ENCODE measurements at places on chromosomes 1 and 21.

- DNase-seq = no peak
Measured at GRCh38 chr1:196295766-196296165, 312.5 kb downstream of the KCNT2 start.

- DNase-seq = no peak
Measured at GRCh38 chr1:180720753-180721152, 88.9 kb downstream of the XPR1 start.

- DNase-seq = no peak
Measured at GRCh38 chr1:200478239-200478623, 68.4 kb upstream of the ZNF281 start.

DNA sequence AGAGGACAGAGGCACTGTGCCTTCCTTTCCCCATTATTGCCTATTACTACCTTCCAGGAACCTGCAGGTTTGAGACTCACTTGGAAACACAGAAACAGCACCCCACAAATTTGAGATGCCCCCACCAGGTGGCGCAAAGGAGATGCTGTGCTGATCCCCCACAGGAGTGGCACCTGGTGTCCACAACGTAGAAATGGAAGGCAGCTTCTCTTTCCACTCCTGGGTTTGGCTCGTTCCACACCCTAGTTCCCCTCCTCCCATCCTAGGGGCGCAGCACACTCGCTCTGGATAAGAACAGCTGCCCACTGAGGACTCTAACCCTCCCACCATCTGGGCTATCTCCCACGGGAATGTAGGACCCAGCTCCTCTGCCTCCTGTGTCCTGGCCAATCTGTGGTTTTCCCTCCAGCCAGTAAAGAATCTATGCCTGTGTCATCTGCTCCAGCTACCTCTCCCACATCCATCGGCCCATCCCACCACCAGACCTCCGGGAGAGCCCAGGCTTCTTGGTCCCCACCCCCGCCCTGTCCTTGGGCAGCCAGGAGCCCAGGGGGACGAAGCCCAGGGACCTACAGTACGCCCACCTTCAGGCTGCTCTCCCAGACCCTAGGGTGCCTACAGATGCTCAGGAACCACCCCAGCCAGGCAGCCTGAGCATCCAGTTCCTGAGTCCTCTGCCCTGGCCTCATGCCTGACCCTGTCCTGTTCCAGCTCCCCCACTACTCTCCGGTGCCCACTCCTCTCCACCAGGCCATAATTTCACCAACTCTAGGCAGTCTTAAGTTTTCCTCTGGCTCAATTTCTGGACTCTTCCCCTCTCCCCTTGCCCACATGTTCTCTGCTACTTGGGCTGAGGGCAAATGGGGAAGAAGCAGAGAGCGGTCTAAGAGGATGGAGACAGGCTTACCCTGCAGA is 549 bp downstream of the THBS3 start:
- peak; percentile 82 for DNase-seq

- DNase-seq = no peak
Measured at GRCh38 chr1:3033790-3034090, 12.5 kb downstream of the ACTRT2 start.

DNA sequence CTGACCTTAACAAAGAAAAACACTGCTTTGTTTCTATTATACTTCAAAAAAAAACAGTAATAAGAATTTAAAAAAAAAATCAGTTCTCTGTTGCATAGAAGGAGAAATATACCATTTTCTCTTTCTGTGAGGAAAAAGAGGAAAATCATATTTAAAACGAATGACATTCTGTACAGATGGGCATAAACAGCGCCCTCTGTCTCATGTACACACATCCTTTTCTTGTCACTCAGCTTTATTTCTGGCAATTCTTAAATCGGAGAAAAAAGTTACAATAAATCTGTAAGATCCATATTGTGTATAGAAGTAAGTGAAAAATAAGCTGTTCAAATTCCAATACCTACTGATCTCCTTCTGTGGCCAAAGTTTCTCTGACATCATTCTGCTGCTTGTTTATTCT is 245.4 kb downstream of the SMYD3 start:
- DNase-seq = no peak

GRCh38 chr1:74193908-74194307 is 4.1 kb downstream of the LRRIQ3 start:
- DNase-seq = no peak

DNA sequence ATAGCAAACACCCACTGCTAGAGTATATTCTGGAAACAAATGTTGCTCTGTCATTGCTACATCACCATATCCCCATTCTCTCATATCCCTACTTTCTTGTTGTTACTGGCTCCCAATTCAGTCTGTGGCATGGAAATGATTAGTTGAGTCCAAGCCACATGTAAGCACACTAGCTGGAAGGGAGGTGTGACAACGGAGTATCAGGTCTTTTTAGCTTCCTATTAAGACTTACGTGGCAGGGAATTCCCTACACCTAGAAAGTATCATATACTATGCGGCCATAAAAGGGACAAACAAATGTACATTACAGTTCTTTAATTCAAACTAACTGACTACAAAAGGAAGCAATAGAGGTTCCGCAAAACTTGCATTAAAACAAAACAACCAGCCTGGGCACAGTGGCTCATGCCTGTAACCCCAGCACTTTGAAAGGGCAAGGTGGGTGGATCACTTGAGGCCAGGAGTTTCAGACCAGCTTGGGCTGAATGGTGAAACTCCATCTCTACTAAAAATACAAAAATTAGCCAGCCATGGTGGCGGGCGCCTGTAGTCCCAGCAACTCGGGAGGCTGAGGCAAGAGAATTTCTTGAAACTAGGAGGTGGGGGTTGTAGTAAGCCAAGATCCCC is 48.6 kb downstream of the INTS7 start:
- DNase-seq = no peak

DNA sequence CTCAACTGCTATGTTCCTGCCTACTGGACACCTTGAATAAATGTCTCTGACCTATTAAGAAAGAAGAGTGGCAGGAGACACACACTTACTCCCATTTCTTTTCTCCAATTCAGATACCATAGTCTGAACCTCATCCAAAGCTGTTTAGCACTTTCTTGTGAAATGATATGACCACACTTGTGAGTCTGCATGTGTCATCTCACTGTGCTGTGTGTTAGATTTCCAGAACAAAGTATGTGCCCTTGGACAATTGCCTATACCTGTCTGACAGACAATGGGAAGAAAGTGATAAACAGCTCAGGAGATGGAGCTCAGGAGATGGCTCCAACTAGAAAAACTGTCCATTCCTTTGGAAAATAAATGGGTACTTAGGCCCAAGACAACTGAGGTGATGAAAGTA is 48.4 kb downstream of the USP48 start:
- no peak for DNase-seq

GRCh38 chr1:4380564-4381168 is 273.7 kb upstream of the AJAP1 start:
- peak; percentile 86 for DNase-seq

DNA sequence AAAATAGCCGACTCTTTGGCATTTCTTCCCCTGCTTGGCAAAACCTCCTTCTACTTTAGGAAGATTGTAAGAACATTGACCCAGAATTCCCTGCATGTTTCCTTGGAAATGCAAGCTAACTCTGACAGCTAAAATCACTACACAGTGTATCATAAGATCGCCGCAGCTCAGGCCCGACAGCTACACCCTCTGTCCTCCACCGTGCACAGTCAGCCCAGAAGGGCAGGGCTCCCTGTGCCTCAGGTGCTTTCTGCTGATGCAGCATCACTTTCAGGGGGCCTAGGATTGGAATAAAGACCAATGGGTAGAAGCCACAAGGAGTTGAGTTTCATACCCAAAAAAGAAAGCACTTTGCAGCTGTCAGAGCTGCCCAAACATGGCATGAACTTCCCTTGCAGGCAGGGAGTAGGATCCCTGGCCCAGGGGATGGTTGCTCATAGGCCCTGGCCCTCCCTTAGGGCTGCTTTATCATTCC is 145.3 kb downstream of the SEC16B start:
- no peak for DNase-seq

DNA sequence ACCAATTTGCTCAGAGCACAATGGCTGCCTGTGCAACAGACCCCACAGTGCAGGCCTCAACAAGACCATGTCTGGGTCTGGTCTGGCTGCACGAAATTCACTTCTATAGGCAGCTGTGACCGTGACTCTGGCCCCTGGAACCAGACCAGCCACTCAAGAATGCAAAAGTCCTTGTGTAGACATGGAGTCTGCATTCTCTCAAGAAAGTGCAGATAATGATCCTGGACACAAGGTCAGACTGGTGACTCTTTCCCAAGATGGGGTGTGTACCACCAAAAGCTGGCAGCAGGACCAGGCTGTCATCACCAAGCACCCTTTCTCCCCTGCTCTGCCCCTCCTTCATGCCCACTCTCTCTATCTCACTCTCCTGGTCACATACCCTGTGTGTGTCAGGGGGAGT is 7.1 kb upstream of the METTL25B start:
- no peak for DNase-seq

DNA sequence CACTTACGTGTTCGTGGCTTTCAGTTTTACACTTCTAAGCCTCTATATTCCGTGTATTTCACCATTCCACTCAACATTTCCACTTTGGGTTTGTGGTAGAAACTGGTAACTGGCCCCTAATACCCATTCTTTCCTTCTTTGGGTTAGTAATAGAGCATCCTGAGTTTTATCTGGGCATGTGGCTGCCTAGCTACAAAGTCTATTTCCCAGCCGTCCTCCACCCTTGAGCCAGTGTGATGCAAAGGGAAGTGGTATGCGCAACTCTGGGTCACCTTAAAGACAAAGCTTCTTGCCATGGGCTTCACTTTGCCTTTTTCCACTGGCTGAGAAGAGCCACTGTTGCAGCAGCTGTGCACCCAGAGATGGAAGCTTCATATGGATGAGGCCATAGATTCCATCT is 73.9 kb downstream of the LAMC2 start:
- DNase-seq = no peak

- no peak for DNase-seq
Measured at GRCh38 chr1:12629511-12629956, 11.5 kb upstream of the DHRS3 start.

DNA sequence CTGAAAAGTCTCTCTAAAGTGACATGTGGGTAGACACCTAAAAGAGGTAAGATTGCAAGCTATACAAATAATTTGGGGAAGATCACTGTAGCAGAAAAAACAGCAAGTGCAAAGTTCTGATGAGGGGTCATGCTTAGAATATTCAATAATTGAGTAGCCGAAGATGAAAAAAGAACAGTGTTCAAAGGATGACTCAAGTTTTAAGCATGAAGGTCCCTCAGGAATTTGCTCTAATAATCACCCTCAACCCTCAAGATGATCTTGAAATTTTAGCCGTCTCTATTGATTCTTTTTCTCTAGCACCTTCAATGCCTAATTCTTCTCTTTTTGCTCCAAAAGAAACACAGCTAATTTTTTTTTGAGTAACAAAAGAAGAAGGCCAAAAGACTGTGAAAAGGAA is 190.6 kb upstream of the ZNHIT6 start:
- no peak for DNase-seq

DNA sequence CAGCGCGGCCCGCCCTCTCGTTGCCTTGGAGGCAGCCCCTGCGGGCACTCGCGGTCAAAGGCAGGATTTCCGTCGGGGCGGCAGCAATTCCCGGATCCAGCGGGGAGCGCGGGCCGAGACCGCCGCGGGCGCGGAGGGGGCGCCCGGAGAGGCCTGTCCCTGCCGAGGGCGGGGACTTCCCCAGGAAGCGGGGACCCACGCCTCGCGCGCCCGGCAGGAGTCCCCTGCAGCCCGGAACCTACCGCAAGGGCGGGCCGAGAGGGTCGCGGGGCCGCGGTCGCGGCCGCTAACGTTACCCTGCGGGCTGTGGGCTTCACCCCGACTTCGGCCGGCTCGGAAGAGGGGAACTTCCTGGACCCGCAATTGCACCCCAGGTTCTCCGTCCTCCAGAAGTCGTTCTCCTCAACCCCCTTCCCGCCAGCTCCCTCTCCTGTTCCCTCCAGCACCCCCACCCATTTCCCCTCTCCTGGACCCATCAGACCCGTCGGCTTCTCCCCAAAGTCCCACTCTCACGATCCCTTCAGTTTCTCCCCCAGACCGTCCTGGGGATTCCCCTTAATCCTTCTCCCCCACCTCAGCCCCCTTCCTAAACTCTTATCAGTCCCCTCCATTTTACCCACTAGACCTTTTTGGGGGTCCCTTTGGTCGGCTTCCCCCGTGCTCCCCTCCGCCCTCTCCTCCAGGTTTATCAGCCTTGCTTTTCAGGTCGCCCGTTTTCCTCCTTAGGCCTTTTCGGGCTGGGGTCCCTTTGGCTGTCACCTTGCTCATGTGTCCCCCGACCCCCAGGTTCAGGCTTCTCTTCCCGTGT is 604 bp downstream of the FGR start:
- DNase-seq = no peak

DNA sequence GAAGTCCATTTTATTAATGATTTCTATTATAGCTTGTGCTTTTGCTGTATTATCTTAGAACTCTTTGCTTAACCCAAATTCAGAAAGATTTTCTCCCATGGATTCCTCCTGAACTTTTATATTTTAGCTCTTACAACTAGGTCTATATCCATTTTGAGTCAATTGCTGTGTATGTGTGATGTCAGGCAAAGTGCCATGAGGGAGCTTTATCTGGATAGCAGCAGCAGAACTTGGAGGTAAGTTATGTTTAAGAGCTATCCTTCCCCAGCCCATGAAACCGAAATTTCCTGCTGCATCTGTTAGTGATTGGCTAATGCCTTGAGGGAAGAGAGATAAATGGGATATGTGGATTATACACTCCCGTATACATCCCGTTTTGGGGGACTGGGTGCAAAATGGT is 29.9 kb downstream of the ADAM30 start:
- DNase-seq = no peak

GRCh38 chr1:114388432-114389003 is 122.5 kb downstream of the TRIM33 start:
- no peak for DNase-seq

GRCh38 chr1:7967651-7968050 is 6.1 kb downstream of the PARK7 start:
- no peak for DNase-seq

DNA sequence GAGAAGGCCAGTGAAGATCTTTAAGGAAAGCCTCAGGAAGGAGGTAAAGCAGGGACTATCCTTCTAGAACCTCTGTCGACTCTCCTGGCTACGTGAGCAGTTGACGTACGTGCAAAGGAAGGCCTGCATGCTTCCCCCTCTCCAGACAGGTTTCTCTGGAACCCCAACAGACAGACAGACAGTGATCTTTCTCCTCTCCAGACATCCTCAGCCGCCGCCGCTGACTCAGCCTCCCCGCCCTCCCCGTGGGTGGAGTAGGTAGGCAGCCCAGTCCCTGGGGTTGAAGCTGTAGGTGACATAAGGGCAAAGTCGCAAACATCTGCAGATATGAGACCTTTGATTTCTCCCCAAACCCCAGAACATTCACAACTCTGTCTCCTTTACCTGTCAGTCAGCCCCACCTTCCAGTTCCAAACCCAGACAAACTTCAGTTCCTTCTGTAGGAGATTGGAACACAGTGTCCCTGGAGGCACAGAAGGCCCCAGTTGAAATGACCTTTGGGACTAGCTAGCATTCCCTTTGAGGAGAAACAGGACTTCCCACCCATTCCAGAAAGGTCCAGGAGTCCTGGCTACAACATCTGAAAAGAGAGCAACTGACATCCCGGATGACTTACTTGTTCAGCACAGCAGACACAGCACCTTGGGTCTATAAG is 146.0 kb upstream of the JUN start:
- peak; percentile 33 for DNase-seq

GRCh38 chr1:56355422-56355821 is 223.9 kb downstream of the PLPP3 start:
- no peak for DNase-seq
